ENCODE measurements at places on chromosomes 3 and 15.
A peak's percentile ranks its signal among the peaks of the same experiment; 100 is the strongest.

- DNase-seq, result no peak
Measured at GRCh38 chr15:100021653-100022052, 288.4 kb upstream of the LYSMD4 start.

DNA sequence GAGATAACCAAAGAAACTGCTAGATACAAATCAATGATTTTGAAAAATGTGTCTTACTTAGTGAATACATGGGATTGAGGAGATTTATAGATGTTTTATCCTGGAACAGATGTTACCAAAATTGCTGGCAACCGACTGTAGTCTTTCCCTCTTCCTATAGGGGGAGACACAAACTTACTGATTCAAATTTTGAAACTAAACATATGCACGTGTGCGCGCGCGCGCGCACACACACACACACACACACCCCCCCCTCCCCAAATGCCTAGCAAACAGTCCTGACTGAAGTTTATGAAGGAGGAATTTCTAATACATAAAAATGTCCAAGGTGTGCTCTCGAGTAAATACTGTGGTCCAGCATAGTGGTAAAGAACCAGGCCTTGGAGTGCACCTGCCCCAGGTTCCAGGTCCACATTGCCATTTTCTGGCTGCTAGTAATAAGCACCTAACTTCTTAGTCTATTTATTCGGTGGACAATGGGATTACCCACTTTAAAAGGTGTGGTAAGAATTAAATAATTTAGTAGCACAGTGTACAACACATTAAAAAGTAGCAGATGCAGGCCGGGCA, 18.5 kb upstream of the C3orf62 start:
- no peak for DNase-seq

DNA sequence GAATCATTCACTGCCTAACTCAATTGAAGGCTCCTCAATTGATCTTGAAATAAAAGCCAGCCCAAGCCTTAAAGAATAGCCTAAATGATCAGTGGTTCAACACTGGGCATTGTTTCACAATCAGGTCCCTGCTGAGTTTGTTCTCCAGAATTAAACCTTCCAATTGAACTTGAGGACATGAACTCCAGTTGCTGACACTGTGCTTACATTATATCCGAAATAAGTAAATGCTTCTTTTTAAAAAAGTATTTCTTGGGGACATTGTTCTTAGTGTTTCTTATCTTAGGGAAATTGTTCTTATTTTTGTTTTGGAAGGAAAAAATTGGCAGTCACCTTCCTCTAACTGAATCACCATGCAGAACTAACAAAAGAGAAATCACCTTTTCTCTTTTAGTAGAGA, 450.2 kb downstream of the RBMS3 start:
- no peak for DNase-seq

DNA sequence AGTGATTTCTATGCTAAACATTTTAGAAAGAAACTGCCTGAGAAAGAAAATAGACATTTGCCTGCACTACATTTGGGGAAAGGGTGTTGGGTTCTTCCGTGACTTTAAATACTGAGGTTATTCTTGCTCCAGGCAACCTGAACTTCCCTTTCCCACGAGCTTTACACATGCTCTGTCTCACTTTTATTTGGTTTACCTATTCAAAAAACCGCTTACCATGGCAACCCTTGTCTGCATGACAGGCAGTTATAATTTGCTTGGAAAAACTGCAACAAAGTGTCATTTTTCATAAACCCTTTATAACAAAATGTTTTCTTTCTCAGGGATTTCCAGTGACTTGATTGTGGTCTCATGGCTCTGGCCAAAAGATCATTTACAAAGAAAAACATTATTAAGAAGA, 416.3 kb upstream of the MEIS2 start:
- no peak for DNase-seq

DNA sequence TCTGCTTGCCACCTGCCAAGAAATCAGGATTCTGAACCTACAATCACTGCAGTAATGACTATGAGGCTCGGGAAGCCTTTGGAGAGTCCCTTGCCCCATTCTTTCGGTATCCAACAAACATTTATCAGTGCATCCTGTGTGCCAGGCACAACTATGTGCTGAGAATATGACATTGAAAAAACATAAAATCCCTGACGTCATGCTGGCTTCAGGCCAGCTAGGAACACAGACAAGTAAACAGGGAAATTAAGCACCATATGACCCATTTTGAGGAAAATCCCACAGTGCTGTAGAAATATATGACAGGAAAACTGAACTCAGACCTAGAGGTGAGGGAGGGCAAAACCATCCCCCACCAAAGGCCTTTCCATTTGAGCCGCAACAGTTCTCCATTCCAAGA, 34.1 kb upstream of the DET1 start:
- DNase-seq, result no peak

- DNase-seq, result no peak
Measured at GRCh38 chr3:105639131-105639530, 229.7 kb downstream of the CBLB start.

DNA sequence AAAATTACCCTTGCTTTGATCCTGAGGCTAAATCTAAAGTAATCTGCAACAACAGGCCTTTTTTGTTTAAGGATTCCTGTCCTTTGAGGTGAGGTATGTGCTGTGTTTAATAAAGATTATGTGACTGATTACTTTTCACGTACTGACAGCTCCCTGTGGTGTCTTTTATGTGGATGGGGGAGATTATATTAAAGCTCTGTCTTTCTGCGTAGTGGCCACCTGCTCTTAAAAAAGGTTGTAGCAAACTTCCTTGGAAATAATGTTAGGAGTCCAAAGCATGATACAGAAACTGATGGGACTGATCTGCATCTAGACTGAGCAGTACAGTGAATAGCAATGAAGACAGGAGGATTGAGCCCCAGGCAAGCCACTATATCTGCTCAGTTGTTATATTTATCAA, 453.0 kb upstream of the GOLIM4 start:
- no peak for DNase-seq

DNA sequence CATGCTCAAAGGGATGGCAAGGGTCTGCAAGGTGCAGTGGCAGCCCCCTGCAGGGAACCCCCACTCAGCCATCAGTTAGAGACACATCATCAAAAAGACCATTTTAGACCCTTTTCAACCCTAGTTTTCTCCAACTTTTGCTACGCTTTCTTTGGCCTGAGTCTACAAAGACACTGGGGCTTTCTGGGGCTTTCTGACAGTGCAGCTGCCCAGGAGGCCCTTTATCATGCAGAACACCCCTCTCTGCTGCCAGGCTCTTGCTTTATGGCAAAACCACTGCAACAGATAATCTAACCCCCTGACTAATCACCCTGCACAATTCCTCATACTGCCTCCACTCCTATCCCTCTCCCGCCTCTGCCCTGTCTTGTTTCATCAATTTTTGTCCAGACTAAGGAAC, 2.4 kb downstream of the NMNAT3 start:
- DNase-seq, result no peak

GRCh38 chr15:37819191-37819590, 115.2 kb upstream of the TMCO5A start:
- no peak for DNase-seq

- DNase-seq, result no peak
Measured at GRCh38 chr15:69798481-69799250, 299.1 kb downstream of the TLE3 start.

GRCh38 chr3:86225461-86225860, 765.5 kb downstream of the VGLL3 start:
- DNase-seq, result no peak

DNA sequence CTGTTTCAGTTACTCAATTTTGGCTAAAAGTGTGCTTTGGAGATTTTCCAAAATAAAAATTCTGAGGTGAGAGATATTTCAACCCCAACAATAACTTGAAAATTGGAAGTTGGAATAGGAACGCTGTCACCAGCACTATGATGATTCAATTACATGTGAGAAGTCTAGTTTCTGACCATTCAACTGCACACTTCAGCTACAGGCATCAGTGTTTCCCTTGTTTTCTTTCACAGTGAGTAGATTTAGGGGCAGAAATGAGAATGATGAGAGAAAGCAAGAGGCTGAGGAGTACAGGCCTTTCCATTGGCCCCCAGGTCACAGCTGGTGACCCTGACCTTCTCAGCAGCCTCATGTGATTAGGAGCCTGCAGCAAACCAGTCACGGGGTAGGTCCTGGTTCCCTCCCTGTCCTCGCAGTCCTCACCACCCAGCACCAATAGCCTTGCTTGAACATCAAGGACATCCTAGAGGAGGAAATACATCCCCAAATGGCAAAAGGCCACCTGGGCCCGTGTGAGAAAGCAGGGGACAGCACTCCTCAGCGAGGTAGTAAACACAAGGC, 10.0 kb upstream of the FILIP1L start:
- DNase-seq, result no peak

- no peak for DNase-seq
Measured at GRCh38 chr3:121985846-121986245, 36.2 kb downstream of the ILDR1 start.

- no peak for DNase-seq
Measured at GRCh38 chr3:191627064-191627463, 166.1 kb downstream of the PYDC2 start.

DNA sequence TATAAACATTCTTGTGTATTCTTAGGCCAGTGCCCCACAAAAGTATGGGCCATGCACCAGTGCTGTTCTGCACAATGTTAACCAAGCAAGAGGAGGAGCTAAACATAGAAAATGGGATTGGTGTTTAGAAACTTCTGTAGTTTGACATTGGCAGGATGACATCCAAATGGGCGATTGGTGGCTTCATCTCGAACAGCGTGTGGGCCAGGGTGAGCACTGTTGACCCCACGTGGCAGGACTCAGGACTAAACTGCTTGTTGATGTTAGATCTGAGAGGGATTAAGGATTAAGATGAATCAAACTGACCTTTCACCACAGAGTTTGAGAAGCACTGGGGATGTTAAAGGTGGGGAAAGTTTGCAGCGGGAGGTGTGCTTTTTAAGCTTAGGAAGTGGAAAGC, 31.9 kb downstream of the ZNF710 start:
- no peak for DNase-seq

DNA sequence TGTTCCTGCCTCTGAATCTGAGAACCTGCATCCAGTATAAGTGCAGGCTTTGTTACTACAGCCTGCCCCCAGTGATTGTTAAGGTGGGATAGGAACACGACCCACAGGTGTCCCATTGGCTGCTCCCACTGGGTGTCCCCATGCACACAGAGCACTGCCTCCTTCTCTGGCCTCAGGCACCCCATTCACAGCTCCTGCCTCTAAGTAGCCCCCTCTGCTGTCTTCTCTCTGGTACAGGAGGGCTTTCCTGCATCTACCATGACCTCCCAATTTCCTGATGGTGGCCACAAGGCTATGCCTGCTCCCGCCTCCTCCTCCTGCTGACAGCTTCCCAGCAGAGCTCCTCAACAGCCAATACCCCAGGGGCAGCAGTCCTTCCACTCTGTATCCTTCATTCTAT, 238.6 kb upstream of the TMC3 start:
- no peak for DNase-seq

GRCh38 chr15:35166730-35167359, 81.8 kb upstream of the NANOGP8 start:
- DNase-seq, result no peak

GRCh38 chr3:31932990-31933389, 48.1 kb downstream of the OSBPL10 start:
- DNase-seq, result no peak

DNA sequence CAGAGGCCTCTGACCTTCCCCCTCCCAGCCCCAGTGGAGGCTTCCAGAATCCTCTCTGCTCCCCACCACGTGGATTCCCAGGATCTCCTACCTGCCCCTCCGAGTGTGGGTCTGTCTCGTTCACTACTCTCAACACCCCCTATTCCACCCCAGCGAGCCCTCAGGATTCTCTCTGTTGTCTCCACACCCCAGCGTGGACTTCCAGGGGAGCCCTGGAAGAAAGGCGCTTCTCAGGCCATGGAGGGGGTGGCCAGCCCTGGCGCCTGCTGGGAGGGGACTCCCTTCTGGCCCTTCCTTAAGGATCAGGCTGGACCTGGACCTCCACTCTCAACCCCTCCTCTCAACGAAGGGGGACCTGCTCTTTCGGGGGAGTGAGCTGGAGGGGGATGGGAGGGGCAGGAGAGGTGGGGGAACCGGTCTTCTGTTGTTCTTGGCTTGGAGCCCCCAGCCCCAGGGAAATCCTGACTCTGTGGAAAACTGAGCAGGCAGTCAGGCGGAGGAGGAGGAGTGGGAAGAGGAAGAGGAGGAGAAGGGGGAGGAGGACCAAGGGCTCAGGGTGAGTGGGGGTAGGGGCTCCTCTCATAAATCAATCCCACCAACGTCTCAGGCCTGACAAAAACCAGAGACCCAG, 32.9 kb downstream of the EPHB3 start:
- no peak for DNase-seq

- DNase-seq, result peak; percentile 22
Measured at GRCh38 chr15:98946301-98947255, 61.0 kb downstream of the PGPEP1L start.

GRCh38 chr3:170154569-170155143, 26.9 kb downstream of the PHC3 start:
- peak; percentile 13 for DNase-seq

DNA sequence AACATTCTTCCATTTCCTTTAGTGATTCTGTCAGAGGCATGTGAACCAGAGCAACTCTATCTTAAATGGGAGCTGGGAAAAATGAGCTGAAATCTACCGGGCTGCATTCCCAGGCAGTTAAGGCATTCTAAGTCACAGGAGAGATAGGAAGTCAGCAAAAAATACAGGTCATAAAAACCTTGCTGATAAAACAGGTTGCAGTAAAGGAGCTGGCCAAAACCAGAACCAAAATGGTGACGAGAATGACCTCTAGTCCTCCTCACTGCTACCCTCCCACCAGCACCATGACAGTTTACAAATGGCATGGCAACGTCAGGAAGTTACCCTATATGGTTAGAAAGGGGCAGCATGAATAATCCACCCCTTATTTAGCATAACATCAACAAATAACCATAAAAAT, 66.4 kb downstream of the B3GALNT1 start:
- no peak for DNase-seq

DNA sequence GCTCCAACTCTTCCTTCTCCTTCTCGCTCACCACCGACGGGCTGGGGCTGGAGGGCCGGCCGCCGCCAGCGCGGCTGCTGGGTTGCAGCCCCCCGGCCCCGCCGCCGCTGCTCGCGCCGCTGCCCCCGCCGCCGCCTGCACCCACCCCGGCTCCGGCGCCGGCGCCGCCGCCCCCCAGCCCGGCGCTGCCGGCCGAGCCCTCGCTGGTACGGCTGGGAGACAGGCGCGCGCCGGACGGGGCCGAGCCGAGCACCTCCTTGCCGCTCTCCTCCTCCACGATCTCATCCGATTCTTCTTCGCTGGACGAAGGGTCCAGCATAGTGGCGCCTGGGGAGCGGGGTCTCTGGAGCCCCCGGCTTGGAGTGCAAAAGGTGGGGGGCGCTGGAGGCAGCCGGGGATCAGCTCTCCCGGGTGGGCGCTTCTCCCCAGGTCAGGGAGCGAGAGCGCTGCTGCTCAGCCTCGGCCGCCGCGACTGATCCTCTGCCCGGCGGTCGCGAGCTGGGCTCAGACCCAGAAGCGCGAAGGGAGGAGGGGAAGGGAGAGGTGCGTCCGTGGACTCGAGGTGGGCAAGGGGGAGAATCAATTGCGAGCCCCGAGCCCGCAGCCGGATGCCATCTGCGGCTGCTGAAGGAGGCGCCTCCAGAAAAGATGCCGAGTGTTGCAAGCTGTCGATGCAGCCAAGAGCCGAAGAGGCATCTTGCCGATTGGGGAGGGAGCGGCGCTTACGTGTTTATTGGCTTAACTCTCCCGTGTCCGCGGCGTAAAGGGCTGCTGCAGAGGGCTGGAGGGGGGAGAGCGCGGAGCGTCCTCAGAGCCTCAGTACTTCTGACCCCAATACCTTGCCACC, at the start of gene CADPS:
TSS of gene CADPS (minus strand) at position 706 of the 847 bp plus-strand sequence. CDS start at position 319, 387 bp downstream.
- no peak for DNase-seq
